Heart right ventricle (tissue), 16 donors: ENCODE measurements at places on chromosomes 1 and 21.

- H3K36me3 ChIP-seq = peaks cover 15% of the 10 kb centered on the region
- peak overlapping the region; percentile 95 for H3K4me3 ChIP-seq
- DNase-seq = no peak
- peak overlapping the region; percentile 73 for H3K27ac ChIP-seq
- no peaks in the 10 kb centered on the region for H3K27me3 ChIP-seq
These were observed 298 bp downstream of the SSBP3 start for GRCh38 chr1:54405898-54406293.

DNA sequence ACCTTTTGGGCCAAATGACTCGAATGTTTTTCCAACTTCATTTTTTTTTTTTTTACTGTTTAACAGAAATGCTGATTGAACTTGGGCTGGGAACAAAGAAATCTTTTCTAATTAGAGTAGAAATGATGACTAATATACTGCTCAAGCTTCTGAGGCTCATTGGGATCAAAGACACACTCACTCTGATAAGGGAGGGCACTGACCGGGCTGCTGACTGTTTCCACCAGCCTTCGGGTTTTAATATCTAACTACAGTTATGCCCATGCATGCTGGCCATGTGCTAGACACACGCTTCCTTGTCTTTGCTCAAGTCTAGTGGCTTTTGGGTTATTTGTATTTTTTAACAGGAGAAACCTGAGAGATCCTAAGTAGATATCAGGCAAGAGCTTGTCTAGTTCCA lies 16.8 kb downstream of the ZBTB18 start:
- no peak for DNase-seq
- no peaks in the 10 kb centered on the region for H3K27me3 ChIP-seq
- no peaks in the 10 kb centered on the region for H3K36me3 ChIP-seq
- no peaks in the 10 kb centered on the region for H3K4me1 ChIP-seq
- no peak overlapping the region for H3K27ac ChIP-seq

DNA sequence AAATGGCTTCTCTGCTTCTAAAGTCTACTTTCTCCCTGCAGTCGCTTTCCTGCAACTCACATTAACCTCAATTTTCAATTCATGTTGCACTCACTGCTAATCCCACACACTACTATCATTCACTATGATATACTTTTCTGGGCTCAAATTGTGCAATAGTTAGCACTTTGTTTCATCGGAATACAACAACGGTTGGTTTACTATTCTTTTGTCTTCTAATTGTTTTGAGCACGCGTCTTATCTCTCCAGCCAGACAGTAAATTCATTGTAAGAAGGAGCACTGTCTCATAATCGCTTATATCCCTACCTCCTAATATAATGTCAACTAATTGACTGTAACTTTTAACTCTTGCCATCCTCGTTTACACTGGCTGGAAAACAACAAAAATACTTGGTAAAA lies 3.9 kb upstream of the PALMD start:
- no peak for DNase-seq
- no peak overlapping the region for H3K4me3 ChIP-seq
- H3K27me3 ChIP-seq = no peaks in the 10 kb centered on the region
- no peaks in the 10 kb centered on the region for H3K36me3 ChIP-seq

DNA sequence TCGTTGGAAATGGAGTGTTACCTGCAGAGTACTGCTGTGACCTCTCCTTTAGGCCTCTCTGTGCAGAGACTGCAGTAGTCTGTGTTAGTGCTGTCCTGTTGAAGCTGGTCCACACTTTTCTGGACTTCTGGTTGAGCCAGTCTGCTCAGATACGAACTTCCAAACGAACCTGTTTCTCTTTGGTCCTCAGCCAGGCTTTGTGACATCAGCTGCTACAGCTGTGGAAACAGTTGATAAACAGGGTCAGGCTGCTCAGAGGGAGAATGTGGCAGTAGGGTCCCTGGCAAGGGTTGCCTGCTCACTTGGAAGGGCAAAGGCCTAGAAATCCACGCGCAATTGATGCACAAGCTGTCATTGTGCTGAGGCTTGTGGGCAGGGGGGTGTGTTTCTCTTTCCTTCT lies 98.8 kb downstream of the NOS1AP start:
- peak; percentile 32 for DNase-seq
- H3K4me1 ChIP-seq = no peaks in the 10 kb centered on the region
- no peaks in the 10 kb centered on the region for H3K27me3 ChIP-seq
- no peaks in the 10 kb centered on the region for H3K36me3 ChIP-seq

DNA sequence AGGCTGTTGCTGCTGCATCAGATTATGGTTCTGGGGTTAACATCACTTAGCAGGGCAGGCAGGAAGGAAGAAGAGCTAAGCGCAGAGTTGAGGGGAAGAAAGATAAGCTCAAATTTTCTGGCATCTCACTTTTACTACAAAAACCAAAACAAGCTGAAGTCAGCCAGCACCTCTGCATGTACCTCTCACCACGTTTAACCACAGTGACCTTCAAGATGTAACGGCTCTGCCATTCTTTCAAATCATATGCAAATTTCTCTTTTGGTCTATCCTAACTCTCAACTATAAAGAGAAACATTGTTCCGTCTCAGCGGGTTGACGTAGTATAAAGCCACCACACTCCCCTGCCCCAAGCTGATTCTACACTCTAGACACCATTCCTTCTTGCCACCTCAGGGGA lies 154.4 kb downstream of the OMA1 start:
- H3K36me3 ChIP-seq = no peaks in the 10 kb centered on the region
- no peak overlapping the region for H3K4me3 ChIP-seq
- no peaks in the 10 kb centered on the region for H3K27me3 ChIP-seq
- no peak for DNase-seq
- H3K27ac ChIP-seq = no peak overlapping the region

DNA sequence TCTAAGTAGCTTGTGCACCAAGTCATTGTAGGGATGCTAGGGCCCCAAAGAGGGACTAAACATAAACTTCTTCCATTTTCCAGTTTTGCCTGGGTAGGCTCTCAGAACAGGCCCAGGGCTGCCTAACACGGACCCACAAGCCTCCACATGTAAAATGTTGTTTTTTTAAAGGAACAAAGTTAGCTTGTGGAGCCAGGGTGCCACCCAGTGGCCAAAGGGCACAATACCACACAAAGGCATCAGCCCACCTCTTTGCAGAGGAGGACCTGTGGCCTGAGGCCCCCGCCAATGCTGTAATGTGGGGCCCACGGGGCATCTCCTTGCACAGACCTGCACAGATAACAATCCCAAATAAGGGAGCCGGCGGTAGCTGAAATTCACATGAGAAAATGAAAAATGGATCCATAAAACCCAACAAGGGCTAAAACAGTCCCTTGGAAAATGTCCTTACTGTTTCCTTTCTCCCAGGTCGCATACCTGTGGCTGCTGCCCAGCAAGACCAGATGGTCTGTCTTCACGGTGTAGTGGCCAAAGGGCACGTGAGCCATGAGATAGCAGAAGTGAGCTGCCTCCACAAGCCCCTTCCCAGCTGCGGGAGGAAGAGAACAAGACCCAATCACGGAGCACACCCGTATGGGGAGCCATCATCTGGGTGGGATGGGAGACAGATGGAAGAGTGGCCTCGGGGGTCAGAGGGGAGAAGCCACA lies 23.8 kb downstream of the SEC16B start:
- peaks cover 6% of the 10 kb centered on the region for H3K4me1 ChIP-seq
- no peaks in the 10 kb centered on the region for H3K27me3 ChIP-seq
- H3K36me3 ChIP-seq = peaks cover 24% of the 10 kb centered on the region
- peak; percentile 38 for DNase-seq
- no peak overlapping the region for H3K27ac ChIP-seq
